ENCODE measurements at places on chromosomes 1 and 21.

GRCh38 chr1:81458186-81458585 lies 342.5 kb upstream of the ADGRL2 start:
- no peak for DNase-seq

- DNase-seq, result peak; percentile 76
Observed at GRCh38 chr1:188027613-188028012, 1198.9 kb downstream of the PLA2G4A start.

- DNase-seq, result no peak
Observed at GRCh38 chr1:177235350-177235749, 64.6 kb downstream of the BRINP2 start.

GRCh38 chr1:64915381-64916274 lies 50.7 kb downstream of the JAK1 start:
- peak; percentile 84 for DNase-seq

DNA sequence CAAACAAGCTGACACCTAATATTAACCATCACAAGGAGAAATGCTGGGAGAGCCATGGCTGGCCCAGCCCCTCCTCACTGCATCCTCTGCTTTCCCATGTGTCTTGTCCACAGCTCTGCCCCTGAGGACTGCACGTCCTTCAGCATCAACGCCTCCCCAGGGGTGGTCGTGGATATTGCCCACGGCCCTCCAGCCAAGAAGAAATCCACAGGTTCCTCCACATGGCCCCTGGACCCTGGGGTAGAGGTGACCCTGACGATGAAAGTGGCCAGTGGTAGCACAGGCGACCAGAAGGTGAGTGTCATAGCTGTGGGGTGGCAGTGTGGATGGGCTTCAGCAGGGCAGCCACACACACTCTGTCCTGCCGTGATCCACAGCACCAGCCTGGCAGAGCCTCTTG lies 22.9 kb downstream of the PADI4 start:
- no peak for DNase-seq

DNA sequence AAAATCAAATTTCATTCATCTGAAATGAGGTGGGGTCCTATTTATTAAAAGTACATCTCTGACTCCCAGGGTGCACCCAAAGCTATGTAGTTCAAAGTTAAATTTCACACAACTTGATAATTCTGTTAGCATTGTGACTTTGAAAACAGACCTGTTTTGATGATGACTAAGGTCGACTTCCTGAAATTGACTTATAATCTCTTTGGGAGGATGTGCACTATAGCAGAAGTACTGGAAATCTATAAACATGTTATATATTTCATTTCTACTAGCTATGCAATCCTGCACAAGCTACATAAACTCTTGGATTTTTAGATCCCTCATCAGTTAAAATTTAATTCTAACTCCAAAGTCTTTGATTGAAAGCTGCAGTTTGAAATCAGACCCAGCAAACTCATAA lies 507.6 kb downstream of the NEGR1 start:
- no peak for DNase-seq

DNA sequence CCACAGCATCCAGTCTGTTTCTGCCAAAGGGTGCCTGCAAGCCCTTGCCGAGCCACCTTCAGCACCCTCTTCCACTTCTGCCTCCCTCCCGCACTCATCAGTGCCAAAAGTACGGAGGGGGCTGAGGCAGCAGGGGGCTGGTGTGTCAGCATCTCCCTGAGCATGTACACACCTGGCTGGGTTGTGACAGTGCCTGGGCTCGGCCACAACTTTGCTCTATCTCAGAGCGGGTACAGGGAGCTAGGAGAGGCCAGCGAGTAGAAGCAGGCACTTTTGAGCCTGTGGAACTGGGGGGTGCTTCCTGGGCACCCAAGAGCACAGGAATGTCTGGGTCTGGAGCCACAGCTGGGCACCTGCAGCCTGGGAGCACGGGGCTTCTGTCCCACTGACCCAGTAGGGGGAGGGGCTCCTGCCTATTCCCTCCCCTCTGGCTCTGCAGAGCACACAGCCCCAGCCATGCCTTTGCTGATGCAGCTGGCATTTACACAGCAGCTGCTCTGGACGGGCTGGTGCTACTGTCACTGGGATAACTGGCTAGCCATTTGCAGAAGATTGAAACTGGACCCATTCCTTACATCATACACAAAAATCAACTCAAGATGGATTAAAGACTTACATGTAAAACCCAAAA lies 319.8 kb upstream of the RRP15 start:
- DNase-seq, result no peak

DNA sequence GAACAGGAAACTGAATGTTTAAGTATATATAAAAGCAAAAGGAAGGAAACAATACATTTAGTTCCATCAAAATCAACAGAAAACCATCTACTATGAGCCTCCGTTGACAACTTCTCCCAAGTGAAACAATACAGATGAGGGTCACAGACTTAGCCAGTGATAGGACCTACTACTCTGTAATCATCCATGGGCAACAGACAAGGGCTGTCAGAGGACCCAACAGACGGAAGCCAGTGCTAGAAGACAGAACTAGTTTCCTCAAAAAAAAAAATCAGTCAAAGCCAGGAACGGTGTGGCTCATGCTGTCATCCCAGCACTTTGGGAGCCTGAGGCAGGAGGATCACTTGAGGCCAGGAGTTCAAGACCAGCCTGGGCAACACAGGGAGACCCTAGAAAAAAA lies 20.6 kb downstream of the RERE start:
- no peak for DNase-seq

DNA sequence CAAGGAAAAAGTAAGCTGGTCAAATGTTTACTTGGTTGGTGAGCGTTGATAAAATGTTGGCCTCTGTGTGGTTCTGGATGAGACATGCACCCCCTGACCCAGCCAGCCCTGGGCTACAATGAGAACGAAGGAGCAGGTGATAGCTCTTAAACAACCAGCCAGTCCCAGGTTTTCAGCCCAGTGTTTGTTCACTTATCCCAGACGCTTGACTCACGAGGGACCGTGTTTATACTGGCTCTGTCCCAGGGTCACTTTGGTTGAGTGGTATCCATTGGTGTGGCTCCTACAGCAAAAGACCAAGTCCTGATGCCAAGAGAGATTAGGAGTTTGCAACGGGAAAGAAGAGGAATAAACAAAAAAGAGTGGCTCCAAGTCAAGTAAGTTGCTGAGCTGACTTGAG lies 86.9 kb downstream of the KCNJ15 start:
- DNase-seq, result peak; percentile 57

GRCh38 chr1:220151454-220151853 lies 57.5 kb downstream of the IARS2 start:
- DNase-seq, result no peak

- no peak for DNase-seq
Observed at GRCh38 chr1:15727021-15727420, 9.0 kb upstream of the SLC25A34 start.

GRCh38 chr1:180424848-180425457 lies 77.4 kb downstream of the ACBD6 start:
- no peak for DNase-seq

DNA sequence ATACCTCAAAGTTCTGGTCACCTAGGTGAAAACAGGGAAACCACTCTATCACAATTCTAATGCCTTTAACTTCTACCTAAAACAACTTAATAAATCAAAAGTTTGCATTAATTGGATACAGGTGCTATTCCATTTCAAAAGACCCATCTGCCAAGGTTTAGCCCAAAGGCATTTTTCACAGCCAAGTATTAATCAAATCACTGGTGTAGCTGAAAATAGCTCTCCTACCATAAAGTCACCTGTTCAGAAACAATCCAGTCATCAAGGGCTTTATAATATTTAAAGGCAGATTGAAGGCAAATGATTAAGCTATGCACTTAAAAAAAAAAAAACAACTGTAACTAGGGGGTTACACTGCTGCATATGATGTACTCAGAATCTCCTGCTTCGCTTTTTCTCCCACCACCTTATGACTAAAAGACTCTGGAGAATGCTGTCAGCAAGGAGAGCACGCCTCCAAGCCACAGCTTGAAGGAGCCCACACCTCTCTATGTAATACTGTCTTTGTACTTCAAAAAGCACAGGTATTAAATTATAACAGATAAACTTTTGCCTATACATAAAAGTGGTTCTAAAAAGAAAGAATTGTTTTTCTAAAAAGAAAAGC lies 20.5 kb downstream of the KIAA0319L start:
- no peak for DNase-seq

DNA sequence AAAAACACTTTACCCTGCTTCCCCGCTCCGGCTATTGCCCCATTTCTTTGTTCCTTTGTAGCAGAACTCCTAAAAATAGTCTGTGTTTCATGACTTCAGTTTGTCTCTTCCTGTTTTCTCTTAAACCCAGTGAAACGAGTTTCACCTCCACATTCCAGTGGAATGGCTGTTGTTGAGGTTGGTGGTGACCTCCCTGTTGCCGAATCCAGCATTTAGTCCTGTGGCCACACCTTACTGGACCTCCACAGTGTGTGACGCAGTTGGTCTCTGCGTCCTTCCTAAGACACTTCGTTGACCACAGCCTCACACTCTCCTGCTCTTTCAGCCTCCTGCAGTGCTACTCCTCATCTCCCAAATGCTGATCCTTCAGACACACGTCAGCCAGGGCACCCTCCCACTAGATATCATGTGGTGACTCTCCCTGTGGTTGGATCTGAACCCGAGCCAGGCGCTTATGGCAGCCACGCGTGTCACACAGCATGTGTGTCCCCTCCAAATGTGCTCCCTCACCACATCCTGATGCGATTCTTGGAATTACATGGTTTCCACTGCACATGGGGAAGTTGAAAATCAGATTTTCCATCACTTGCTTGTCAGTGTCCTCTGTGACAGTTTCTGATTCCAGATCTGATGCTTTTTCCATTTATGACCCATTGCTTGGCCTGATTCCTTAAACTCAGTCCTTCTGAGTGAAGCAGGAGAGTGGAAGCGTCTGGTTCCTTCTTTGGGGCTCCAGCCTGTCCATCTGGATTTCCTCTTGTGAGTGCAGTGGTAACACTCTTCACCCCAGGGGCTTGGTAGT lies 99.1 kb upstream of the ARTN start:
- peak; percentile 100 for DNase-seq

DNA sequence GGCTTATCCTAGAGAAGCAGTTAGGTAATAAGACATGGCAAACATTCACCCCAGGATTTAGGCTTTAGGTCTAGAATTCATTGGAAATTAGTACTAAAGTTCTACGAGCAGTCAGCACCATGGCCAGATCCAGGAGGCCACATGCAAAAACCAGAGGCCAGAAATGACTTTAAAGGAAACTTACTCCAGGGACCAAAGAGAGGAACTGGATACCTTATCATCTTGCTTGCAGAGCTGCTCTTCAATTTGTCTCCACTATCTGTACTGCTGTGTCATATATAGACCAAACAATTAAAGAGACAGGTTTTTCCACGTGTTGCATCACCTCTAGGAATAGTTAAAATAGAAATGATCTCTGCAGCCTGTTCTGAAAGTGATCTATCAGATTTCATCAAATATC lies 127.8 kb downstream of the LMX1A start:
- no peak for DNase-seq

DNA sequence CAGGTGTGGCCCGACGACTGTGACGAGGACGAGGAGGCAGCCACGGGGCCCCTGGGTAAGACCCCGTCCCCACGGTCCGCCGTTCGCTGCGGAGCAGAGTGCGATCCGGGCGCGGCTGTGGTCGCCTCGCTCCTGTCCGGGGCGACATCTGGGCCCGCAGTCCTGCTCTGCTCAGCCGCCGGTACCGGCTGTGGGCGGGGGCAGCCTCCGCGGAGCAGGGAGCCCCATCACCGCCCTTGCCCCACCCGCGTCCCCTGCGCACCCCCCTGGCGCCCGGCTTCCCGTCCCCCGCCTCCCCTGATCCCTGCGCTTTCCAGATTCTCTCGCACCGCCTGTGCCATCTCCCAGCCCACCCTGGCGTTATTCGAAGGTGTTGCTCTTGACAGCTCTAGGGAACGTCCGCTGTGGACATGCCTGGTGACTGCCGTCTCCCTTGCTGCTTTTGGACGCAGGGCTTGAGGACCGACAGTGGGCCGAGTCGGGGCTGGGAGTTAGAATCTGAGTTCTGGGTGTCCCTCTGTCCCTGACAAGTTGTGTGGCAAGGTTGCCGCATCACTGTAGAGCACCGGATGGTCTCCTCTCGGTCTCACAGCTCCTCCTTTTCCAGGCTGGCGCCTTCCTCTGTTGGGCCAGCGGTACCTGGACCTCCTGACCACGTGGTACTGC lies 596 bp downstream of the TOR3A start:
- DNase-seq, result peak; percentile 22

- DNase-seq, result no peak
Observed at GRCh38 chr1:71657891-71658679, 577.2 kb upstream of the ZRANB2 start.

- no peak for DNase-seq
Observed at GRCh38 chr21:16517383-16517782, 787.6 kb downstream of the USP25 start.

- DNase-seq, result peak; percentile 93
Observed at GRCh38 chr1:23100074-23100748, 68.4 kb downstream of the LUZP1 start.

DNA sequence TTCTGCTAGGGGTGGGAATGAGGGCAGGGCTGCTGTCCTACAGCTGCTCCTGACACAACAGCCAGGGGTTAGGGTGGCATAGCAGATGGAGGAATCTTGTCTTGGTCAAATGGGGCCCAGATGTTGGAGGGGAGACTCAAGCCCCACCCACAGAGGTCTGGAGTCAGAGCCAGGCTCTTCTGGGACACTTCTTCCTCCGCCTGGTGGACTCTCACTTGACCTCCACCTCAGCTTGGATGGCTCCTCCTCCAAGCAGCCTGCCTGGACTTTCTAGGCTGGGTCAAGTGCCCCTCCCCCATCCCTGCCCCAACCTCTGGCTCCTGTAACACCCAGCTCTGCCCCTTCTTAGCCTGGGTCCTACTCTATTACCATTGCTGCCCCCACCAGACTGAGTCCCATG lies 35.5 kb downstream of the EPHA2 start:
- no peak for DNase-seq

DNA sequence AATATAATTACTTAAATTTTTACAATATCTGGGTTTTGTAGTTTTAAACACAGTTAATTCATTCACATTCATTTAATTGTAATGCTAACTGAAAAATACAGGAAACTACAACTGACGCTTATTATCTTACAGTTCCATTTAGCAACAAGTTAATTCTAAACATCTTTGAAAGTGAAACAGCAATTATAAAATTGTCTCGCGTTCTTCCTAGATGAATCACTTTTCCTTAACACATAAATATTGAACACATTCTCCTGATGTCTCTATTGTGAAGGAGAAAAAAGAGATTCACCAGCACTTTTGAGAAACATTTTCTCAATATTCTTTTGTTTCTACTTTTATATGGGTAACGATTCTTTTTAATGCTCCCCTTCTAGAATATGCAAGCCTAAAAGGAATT lies 6.4 kb downstream of the PTGFR start:
- no peak for DNase-seq

- DNase-seq, result no peak
Observed at GRCh38 chr1:19374083-19374801, 62.1 kb downstream of the SLC66A1 start.

GRCh38 chr1:234205966-234206365 lies 167.3 kb upstream of the COA6 start:
- no peak for DNase-seq

GRCh38 chr1:159983681-159984080 lies 29.6 kb upstream of the SLAMF9 start:
- DNase-seq, result no peak

Measured in RCC 7860 (cell line).